ENCODE measurements at places on chromosomes 2 and 18. TPM values are rescaled to one million over a fixed set of nuclear protein-coding genes. Genes with fewer than 3 reads are reported as not detected.

The CCDC102B gene
- 0.17 TPM for total RNA-seq

The ADRA2B gene
- 0.29 TPM for total RNA-seq

The ZNF521 gene
- total RNA-seq, result 12.2 TPM

The C1GALT1C1L gene
- total RNA-seq, result 1.1 TPM

The SERPINB7 gene
- 7.5 TPM for total RNA-seq

The NEB gene
- 0.07 TPM for total RNA-seq

The MYL12A gene
- total RNA-seq, result 992 TPM

The ARMC9 gene
- 21.3 TPM for total RNA-seq

The ZAP70 gene
- not detected for total RNA-seq
